Stimulated activated CD4-positive, alpha-beta T cell treated with anti-CD3 and anti-CD28 coated beads, TNF-alpha, amount 100 ng/mL, for 4 hours (primary cell): ENCODE measurements at places on chromosomes 1 and 21.

DNA sequence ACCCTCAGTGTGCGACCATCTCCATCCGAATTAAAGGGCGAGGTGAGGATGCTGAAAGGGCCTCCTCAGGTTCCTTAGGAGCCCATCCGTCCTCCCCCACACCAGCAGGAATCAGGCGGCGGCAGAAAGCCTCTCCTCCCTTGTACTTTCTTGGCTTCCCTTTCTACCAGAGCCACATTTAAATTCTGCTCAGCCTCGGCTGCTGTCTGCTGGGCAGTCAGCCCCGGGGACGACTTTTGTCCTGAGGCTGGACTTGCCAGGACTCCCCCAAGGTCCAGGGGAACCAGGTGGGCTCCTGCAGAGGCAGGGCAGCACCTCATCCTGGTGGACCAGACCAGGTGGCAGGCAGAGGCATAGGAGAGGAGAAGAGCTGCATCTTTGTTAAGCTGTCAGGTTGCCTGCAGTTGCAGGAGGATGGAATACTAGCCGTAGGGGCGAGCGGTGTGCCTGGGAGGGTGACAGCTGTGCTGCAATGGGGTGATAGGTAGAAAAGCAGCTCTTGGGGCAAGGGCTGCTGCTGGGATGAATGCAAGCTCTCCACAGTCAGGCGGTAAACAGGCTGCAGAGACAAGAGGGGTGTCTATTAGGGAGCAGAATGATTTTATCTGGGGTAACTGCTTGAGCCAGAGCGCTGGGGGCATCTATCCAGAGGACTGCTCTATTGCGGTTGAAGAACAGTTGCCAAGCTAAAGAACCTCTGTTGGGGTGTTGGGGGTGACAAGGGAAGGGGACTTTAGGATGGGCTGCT, 46.2 kb upstream of the WASF2 start:
- no peak for DNase-seq

- DNase-seq, result peak; percentile 86
These were observed at the start of gene PTPRU for GRCh38 chr1:29235955-29236711. PTPRU (plus strand) TSS chr1:29236522; CDS start chr1:29236645, 123 bp downstream.

- DNase-seq, result no peak
These were observed 21.8 kb downstream of the CHD1L start for GRCh38 chr1:147264158-147264768.

DNA sequence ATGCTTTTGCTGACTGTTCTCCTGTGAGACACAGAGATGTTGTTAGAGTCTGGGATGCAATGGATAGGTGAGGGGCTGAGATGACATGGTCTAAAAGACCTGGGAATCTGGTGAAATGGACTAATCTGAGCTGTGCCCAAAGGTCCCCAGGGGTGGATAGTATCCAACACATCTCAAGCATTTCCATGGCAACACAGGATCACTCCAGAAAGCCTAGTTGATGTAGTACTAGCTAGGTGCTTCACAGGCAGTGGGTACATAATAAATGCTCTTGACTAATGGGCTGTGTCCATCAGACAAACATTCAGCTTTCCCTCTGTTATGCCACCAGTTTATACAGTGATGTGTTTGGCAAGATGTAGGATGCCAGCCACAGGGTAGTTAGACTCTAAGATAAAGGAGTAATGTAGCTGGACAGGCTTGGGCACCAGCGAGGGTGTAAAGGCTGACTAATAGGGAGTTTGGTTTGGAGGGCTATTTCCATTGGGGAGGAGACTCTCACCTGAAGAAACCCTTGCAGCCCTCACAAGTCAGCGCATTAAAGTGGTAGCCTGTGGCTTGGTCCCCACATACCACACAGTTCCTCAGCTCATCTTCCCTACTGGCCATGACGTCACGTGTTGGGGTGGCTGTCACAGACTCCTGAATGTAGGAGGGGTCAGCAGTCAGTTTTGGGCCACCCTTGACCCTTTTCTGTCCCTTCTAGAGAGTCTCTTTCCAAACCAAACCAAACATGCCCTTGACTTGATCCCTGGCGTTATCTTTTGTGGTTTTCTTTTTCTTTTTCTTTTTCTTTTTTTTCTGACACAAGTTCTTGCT, 1.8 kb downstream of the NR1I3 start:
- DNase-seq, result no peak

DNA sequence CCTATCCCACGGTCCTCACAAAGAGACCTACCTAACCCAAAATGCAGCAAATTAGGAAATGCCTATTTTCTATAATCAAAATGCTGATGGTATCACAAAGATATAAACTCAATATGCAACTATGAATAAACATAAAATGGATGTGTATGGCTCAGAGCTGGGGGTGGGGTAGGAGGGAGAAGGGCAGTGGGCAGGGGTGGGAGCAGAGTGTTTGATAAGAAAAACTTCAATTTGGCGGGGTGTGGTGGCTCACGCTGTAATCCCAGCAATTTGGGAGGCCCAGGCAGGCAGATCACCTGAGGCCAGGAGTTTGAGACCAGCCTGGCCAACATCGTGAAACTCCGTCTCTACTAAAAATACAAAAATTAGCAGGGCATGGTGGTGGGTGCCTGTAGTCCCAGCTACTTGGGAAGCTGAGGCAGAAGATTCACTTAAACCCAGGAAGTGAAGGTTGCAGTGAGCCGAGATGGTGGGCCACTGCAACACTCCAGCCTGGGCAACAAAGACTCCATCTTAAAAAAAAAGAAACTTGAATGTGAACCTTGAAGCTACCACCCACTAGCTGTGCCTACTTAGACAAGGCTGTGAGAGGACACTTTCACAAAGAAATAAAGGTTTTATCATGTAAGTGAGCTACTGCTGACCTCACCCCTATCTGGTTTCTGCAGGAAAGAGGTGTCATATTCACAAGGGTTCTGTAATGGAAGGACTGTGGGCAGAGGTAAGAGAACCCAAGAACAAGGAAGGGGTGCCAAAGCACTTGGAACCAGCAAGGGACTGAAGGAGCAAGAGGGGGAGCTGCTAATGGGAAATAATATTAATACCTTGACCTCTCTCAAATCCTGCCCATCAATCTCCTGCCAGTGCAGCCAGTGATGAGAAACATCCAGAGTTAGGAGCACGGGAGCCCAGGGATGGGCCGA, 53.0 kb downstream of the HLCS start:
- no peak for DNase-seq

GRCh38 chr1:229699613-229700267, 73.7 kb downstream of the URB2 start:
- DNase-seq, result no peak

GRCh38 chr1:246445503-246445902, 61.6 kb downstream of the SMYD3 start:
- DNase-seq, result no peak

GRCh38 chr1:87236585-87236984, 92.1 kb upstream of the LMO4 start:
- DNase-seq, result no peak

DNA sequence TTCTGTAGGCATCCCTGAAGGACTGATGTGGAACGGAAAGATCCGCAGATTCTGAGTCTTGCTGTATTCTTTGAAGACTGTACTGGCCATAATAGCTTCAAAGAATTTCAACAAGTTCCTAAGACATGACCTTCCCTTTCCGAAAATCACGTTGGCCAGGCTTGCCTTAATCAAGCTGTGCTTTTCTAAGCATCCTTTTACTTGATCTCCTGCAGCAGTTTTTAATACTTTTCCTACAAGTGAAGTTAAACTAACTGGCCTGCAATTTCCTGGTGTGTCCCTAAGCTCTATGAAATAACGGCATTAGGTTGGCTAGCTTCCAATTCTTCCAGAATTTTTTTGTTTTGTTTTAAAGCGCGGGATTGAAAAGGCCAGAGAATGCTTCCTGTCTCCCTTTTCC, 40.3 kb downstream of the SPAG17 start:
- DNase-seq, result no peak

- no peak for DNase-seq
These were observed 99.2 kb upstream of the KCNK2 start for GRCh38 chr1:214983126-214983869.

- no peak for DNase-seq
These were observed 980 bp upstream of the AHCYL1 start for GRCh38 chr1:109983380-109984189.

DNA sequence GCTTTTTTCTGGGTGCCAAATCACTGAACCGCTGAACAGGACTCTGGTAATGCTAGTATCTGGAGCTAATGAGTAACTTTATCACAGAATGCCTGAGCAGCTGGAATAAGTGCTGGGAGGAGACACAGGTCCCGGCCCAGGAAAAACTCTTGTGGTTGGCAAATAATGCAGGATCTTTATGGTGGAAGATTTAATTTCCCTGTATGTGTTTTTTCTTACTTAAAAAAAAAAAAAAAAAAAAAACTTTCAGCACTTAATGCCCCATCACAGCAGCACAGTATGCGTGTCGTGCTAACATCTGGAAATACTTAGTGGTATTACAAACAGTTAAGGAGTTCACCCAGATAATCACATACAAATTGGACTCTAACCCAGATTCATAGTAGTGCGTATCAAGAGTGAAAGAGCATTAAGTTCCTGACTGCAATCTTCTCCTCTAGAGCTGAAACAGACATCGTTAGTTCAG, 220.7 kb downstream of the TOMM20 start:
- no peak for DNase-seq

DNA sequence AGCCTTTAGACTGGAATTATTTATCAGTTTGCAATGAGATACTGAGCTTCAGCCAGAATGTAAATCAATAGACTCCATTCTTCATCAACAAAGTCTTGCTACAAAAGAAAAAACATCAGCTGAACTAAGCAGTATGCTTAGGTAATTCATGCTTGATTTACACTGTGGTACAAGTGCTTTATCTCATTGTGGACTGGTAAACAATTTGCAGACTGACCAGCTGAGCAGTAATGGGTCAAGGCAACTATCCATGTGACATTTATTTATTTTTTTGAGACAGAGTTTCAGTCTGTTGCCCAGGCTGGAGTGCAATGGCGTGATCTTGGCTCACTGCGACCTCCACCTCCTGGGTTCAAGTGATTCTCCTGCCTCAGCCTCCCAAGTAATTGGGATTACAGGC, 39.8 kb upstream of the SYT2 start:
- DNase-seq, result no peak

DNA sequence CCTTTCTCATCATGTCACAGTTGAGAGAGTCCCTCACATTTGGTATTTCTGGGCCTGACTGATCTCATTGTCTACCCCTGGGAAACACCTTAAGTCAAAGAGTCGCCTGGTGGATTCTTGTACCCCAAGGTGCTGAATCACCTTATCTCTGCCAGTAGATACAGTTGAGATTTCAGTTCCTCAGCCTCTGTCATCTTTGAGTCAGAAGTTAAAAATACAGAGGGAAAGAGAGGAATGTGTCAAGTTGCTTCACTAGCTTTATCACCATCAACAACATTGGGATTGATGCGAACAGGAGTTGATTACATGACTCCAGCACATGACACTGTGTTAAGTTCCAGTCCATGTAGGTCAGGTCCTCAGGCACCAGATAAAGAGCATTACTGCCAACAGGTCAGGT, 513.0 kb downstream of the NUF2 start:
- no peak for DNase-seq

GRCh38 chr21:36754241-36754898, 55.5 kb downstream of the SIM2 start:
- DNase-seq, result no peak

- DNase-seq, result no peak
These were observed 1.6 kb downstream of the ADCY10 start for GRCh38 chr1:167912294-167912693.

DNA sequence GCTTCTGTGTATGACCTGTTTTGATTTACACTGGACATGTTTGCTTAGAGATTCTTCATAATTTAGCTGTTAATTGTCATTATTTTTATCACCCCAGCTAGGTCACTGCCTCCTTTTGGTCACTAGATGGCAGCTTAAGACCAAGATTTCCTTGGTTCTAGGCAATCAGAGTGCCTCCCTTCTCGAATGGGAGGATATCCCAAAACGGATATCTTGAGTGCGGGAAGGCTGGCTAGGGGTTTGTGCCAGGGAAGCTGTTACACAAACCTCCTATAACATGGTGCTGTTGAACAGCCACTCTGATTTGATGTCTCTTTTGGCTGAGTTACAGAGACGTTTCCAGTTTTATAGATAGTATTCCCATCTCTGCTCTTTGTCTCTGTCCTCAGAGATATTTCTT, 283.5 kb downstream of the S1PR1 start:
- no peak for DNase-seq

- no peak for DNase-seq
These were observed 7.5 kb downstream of the KAZN start for GRCh38 chr1:14605945-14606344.

- no peak for DNase-seq
These were observed 167.9 kb upstream of the ZC3H12A start for GRCh38 chr1:37306461-37306860.
